Hematopoietic multipotent progenitor cell treated with erythropoietin and hydrocortisone succinate and interleukin-3 and kit ligand, for 15 days (in vitro differentiated cells): ENCODE measurements at places on chromosomes 12 and 14.

GRCh38 chr14:69712599-69713088 lies 54.3 kb upstream of the SRSF5 start:
- DNase-seq, result no peak

GRCh38 chr14:26741711-26742212 lies 143.9 kb upstream of the NOVA1 start:
- no peak for DNase-seq

- DNase-seq, result no peak
Observed at GRCh38 chr12:92290886-92291285, 145.2 kb upstream of the BTG1 start.

GRCh38 chr12:122937622-122938091 lies 28.6 kb downstream of the ABCB9 start:
- no peak for DNase-seq

GRCh38 chr12:15522574-15523187 lies 200.4 kb downstream of the PTPRO start:
- peak; percentile 5 for DNase-seq

GRCh38 chr14:20184181-20184580 lies 6.5 kb upstream of the OR11G2 start:
- no peak for DNase-seq

DNA sequence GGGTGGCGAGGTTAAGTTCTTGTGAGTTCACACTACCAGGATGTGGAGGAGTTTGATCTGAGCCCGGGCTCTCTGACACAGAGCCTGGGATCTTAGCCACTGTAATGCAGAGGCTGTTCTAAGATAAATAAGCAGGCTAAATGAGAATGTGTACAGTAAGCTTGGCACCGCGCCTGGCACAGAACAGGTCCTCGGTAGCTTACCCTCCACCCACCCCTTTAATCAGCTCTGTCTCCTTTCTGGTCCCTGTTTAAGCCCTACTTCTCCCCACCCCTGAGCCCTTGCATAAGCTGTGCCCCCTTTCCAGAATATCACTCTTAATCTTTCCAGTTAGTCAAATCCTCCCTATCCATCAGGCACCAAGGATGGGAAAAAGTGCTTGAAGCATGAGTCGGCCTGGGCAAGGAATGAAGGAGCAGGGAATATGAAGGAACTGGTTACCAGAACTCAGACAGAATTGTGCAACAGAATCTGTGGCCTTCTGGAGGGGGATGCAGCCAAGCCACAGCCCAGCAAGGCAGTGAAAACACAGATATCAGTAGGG lies 32.8 kb upstream of the CMKLR1 start:
- DNase-seq, result peak; percentile 44

DNA sequence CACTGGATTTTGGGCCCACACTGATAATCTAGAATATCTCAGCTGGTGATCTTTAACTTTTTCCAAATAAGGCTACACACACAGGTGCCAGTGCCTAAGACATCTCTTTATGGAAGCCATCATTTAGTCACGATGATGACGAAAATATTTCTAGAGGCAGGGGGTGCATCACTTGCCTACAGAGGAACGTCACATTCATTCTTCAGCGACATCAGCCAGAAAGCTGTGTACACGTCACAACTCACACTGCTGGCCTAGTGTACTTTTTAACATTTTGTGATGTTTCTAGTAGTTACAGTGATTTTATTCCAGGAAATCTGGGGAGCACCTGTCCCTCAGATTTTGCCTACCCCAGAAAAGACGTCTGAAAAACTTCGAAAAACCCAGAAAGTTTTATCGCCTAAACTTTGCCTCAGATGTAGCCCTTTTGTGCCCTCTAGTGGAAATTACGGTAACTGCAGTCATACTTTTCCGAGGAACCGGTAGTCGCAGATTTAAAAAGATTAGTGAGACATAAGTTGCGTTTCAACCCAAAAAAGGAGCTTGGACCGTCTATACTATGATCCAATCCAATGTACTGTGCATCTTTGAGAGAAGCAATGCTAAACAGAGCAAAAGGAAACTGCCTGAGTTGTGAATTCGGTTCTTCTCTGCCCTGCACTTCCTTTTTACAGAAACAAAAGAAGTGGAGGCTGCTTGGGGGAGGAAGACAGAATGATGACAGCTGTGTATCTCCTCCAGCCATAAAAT lies 64.3 kb upstream of the STON2 start:
- DNase-seq, result peak; percentile 77

GRCh38 chr12:113461666-113462065 lies 10.0 kb downstream of the LHX5 start:
- DNase-seq, result peak; percentile 41

DNA sequence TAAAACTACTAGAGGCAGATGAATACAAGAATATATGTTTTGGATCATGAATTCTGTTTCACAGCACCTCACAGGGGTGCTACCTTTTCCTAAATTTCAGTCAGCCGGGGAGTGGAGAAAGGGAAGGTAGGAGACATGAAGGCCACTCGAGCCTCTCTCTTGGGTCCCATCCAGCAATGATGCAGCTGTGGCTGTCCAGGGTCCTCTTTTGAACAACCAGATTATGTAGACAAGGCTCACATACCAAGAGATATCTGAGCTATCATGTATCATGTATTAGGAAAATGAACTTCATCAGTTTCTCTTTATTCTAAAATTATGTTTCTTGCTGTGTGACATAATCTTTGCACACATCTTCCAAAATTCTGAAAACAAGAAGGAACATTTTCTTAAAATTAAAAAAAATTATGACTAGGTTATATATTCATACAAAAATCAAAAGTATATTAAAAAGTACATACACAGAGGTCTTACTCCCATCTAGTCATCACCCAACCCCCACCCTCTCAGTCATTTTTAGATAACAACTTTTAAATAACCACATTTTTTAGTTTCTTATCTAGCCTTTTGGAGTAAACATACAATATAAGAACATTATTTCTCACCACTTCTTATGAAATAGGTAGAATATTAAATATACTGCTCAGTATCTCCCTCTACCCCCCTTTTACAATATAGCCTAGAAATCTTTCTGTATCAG lies 88.7 kb downstream of the ACADS start:
- DNase-seq, result no peak

- no peak for DNase-seq
Observed at GRCh38 chr14:86756521-86757190, 1226.7 kb downstream of the FLRT2 start.

DNA sequence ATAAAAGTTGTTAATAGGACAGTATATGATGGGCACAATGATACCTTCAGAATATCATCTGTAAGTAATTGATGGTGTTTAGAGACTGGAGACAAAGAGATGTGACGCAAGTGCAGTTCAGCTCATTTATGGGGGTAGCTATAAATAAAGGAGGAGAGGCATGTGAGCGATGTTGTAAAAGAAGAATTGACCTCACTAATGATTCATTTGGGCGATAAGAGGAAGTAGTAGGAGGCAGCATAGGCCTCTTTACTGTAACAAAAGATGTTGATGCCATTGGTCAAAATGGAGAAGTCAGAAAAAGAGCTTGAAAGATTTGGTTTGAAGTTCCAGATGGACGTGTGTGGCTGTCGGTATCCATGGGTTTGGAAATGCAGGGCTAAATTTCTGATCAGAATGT lies 70.0 kb downstream of the FLRT2 start:
- DNase-seq, result no peak

- no peak for DNase-seq
Observed at GRCh38 chr12:125065919-125066570, 810 bp downstream of the AACS start.

GRCh38 chr14:75653563-75653962 lies 7.1 kb downstream of the ERG28 start:
- DNase-seq, result no peak

- no peak for DNase-seq
Observed at GRCh38 chr14:78611796-78612571, 441.8 kb downstream of the NRXN3 start.

GRCh38 chr12:76189851-76190250 lies 105.4 kb upstream of the NAP1L1 start:
- no peak for DNase-seq

DNA sequence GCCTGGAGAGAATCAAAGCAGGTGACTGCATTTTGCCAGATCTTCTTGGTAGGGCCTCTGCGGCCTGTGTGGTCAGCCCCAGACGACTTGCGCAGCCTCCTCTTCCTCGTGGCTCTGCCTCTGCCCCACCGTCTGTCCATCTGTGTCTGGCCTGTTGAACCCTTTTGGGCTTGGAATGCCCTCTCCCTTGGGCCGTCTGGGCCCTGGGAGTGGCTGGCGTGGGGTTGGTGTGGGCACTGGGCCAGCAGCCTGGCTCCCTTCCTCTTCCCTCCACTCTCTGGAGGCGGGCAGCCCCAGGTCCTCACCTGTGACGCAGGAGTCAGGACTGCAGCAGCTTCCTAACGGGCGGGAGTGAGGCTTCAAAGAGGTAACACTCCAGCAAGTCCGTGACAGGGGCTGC lies 9.7 kb upstream of the CCDC197 start:
- DNase-seq, result no peak

GRCh38 chr12:119052001-119052400 lies 70.7 kb downstream of the SRRM4 start:
- no peak for DNase-seq

DNA sequence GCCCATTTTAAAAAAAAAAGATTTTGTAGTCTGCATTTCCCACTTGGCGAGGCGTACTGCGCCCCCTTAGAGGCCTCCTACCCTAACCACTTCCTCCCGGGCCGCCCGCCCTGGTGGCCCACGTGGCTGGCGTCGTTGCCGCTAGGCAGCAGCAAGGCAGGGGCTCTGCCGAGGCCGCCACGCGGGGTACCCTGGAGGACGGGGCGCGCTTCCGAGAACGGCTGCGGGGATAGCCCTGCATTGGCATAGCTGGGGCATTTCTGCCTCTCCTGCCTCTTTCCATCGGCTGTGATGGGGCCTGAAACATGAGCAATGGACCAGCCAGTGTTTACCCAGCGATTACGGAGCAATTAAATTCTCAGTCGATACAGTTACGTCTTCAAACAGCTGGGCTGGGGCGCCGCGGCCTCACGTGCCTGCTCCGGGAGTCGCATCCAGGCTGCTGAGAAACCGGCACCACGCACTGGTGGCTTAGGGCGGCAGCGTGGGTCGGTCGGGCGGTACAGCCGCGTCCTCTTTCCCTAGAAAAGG lies 38.0 kb downstream of the IQSEC3 start:
- DNase-seq, result no peak

DNA sequence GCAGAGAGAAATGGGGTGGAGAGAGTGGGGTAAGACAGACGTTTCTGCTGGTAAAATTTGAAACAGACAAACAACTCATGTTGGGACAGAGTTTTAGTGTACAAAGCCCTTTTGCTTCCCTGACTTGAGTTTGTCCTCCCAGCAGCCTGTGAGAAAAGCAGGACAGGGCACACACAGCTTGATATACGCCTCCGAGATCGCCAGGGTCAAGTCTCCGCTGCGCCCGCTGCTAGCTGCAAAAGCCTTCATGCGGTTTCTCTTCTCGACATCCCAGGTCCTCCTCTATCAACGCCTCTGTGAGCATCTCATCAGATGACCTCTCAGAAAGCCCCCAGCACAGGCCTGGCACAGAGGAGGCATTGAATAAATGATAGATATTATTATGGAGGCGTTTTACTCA lies 9.4 kb upstream of the BCL11B start:
- DNase-seq, result no peak

DNA sequence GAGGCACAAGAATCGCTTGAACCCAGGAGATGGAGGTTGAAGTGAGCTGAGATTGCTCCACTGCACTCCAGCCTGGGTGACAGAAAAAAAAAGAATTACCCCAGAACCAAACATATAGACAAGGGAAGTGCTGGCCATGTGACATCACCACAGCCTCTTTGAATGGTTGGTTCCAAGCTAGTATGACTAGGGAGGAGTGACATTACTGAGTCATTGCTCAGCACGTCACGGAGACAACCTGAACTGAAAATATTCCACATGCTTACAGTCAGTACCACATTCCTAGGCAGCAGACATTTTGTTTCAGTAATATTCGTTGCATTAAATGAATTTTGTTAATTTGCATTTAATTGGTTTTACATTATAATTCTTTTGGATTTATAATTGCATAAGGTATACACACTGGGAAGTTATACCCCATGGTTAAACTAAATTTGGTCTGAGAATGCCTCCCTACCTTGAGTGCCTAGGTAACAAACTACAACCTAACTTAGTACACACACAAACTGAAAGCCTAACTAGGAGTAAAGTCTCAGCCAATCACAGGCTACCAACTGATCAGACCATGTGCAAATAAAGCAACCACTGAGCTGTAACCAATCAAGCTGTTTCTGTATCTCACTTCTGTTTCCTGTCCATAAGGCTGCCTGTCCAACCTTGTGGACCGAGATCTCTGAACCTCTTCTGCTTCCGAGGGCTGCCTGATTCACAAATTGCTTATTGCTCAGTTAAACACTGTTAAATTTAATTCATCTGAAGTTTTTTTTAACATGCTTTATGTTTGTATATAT lies 164.4 kb downstream of the CAND1 start:
- DNase-seq, result no peak

- DNase-seq, result peak; percentile 60
Observed at GRCh38 chr14:55245657-55246268, 25.5 kb upstream of the FBXO34 start.

DNA sequence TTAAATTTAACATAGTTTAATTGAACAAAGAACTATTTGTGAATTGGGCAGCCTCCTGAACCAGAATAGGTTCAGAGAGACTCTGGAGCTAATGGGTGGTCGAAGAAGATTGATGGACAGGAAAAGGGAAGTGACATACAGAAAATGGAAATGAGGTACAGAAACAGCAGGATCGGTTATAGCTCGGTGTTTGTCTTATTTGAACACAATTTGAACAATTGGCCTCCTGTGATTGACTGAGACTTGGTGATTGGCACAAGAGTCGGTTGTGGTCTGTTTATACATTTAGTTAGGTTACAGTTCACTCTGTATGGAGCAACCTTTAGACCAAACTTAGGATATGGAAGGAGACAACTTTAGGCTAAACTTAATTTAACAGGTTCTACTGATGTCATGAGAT lies 18.4 kb upstream of the CFL2 start:
- DNase-seq, result no peak

GRCh38 chr12:64147875-64148274 lies 74.2 kb downstream of the KICS2 start:
- no peak for DNase-seq

- DNase-seq, result no peak
Observed at GRCh38 chr12:95545731-95546490, 5.4 kb downstream of the USP44 start.

GRCh38 chr14:35365130-35366055 lies 39.2 kb downstream of the NFKBIA start:
- peak; percentile 47 for DNase-seq

DNA sequence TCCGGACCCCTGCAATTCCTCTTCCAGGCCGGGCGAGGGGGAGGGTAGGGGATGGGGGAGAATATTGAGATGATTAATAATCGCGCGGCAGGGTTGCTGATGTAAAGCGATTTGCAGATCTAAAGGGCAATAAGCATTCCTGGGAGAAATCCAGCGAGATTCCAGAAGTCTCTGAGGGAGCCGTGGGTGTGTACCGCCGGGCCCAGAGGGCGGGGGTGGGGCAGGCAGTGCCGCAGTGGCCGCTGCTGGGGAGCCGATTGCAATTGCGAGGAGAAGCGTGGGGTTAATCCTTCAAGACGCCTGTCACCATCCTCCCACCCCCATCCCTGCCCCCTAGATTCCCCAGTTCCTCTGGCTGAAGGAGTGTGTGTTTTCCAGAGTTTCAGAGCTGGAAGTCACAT lies 16.4 kb downstream of the FOS start:
- DNase-seq, result peak; percentile 57
